Stimulated activated CD4-positive, alpha-beta T cell treated with anti-CD3 and anti-CD28 coated beads, Interleukin-4, amount 100 ng/mL, for 24 hours (primary cell): ENCODE measurements at places on chromosomes 7 and 10.

DNA sequence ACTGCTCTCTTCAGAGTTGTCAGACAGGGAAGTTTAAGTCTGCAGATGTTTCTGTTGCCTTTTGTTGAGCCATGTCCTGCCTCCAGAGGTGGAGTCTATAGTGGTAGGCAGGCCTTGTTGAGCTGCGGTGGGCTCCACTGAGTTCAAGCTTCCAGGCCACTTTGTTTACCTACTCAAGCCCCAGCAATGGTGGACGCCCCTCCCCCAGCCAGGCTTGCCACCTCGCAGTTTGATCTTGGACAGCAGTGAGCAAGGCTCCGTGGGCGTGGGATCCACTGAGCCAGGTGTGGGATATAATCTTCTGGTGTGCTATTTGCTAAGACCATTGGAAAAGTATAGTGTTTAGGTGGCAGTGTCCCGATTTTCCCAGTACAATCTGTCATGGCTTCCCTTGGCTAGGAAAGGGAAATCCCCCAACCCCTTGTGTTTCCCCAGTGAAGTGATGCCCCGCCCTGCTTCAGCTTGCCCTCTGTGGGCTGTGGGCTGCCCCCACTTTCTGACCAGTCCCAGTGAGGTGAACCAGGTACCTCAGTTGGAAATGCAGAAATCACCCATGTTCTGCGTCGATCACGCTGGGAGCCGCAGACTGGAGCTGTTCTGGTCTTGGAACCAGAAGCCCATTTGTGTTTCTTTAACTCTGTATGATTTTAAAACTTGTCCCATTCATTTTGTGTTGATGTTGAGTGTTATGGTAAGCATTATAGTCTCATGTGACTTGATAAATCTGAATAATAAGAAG lies 89.2 kb upstream of the CALCR start:
- DNase-seq, result no peak

DNA sequence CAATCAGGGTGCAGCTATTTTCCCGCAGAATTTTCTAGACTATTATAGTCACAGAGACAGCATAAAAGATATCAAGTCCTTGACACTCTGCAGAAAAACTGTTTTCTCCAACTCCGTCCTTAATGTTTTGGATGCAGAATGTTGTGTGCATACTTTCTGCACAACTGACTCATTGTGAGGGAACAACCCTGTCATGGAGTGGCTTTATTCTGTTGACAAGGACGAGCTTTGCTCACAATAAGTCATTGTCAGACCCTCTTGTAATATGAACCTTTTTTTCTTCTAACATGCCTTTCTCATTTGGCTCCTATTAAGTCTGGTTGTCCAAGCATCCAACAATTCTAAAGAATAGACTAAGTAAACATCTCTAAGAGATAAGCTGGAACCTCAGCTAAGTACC lies 17.3 kb downstream of the ABCB4 start:
- DNase-seq, result no peak

- no peak for DNase-seq
Measured at GRCh38 chr7:151207804-151208203, 2.5 kb downstream of the H2BK1 start.

- no peak for DNase-seq
Measured at GRCh38 chr7:140564643-140565042, 76.0 kb downstream of the DENND2A start.

DNA sequence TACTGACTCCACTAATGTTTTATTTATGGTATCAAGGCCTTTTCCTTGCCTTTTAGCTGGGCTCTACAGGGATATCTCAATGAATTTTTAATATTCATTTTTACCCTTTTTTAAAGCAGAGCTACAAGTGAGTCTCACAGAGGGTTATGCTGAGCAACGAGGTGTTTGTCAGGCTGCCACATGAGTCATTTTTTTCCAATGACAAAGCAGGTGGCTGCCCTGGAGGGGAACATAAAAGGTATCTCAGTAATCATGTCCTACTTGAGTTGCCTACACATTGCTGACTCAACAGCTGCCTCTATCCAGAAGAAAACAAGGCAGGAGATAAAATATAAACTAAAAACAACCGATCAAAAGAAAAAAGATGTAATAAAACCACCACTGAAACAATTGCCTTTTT lies 1004.9 kb upstream of the POT1 start:
- DNase-seq, result no peak

DNA sequence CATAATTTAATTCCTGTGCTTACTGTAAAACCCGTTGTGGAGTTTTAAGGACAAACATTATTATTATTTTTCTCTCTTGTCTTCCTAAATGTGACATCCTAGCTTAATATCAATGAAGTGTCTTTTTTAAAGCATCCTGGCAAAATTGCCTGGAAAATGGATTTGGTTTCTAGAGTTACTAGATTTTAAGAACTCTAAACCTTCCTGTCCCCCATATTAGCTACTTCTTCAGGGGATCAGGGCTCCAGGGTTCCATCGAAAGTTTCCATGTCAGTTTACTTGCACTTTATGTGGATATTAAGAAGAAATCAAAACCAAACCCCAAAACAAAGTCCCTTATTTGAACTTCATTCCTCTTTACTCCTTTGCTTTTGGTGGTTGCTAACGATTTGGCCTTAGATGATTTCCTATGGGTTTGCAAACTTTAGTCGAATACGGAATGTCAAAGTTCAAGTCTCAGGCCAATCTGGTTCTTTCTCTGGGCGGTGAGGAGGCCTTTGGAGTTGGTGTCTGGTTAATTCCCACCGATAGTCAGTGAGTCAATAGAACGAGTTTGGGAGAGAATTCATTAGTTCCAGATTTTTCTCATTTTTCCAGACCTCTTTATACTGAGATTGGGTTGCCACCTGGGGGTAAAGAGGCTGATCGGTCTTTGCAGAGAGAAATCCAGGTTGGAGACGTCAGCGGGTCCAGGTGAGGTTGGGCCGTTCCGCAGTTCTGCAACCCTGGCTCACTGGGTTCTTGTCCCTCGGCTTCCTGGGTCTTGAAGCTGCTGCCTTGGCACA lies 1.1 kb downstream of the CUX1 start:
- no peak for DNase-seq
